ENCODE measurements at places on chromosomes 2 and 18.

DNA sequence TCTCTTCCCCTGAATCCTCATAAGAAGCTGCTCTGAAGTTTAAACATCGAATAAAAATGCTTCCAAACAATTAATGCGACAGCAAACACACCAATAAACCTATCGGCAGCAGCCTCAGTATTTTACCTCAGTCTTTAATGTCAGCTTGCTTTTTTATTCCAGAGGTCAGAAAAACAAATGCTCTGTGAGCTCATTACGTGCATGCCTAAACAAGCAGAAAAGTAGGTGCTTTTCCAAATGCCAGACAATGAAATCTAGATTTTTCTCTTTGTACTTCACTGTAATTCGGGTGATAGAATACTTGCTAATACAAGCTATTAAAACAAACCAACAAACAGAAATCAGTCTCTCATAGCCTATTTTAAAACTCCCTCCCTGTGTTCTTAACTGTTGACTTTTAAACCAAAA lies 381.5 kb downstream of the NRXN1 start:
- peak; percentile 85 for DNase-seq

- no peak for DNase-seq
These were observed 90.5 kb downstream of the EDAR start for GRCh38 chr2:108898315-108899082.

- peak; percentile 39 for DNase-seq
These were observed at the start of gene LAMA3 for GRCh38 chr18:23689031-23689615. TSS of gene LAMA3 (plus strand) at chr18:23689453. CDS start at chr18:23689684, 231 bp downstream.

DNA sequence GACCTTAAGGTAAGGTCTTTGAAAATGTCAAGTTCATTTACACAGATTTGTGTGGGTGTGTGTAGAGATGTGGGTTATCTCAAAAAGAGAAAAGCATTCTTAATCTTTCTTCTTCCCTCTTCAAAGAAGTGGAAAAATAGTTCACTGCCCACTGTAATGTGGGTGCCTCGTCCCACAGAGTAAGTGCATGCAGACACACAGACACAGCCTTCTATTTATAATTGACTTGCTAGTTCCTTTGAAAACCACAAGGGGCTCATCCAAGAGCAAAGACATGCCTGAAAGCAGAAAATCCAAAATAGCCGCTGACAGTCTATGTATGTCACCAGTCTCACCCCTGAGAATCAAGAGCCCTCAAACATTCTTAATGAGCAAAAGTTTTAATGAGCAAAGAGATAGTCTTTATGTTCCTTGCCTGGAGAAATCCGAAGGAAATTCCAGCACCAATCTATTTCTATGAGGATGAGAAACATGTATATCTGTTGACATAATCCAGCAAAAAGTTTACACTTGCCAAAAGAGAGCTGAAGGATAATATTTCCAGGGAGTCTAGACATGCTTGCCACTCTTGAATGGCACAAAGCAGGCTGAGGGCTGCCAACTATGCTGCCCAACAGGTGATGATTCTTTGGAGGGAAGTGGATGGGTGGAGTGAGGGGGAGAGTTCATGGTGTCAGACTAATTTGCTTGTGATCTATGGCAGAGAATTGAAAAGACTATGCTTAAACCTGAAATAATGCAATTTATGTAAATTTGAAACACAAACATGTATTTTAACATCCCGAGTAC lies 93.9 kb downstream of the ACVR1 start:
- DNase-seq: peak; percentile 73
